Stimulated activated CD8-positive, alpha-beta memory T cell treated with anti-CD3 and anti-CD28 coated beads, Interleukin-7, amount 100 ng/mL, for 24 hours (primary cell): ENCODE measurements at places on chromosomes 12 and 14.

DNA sequence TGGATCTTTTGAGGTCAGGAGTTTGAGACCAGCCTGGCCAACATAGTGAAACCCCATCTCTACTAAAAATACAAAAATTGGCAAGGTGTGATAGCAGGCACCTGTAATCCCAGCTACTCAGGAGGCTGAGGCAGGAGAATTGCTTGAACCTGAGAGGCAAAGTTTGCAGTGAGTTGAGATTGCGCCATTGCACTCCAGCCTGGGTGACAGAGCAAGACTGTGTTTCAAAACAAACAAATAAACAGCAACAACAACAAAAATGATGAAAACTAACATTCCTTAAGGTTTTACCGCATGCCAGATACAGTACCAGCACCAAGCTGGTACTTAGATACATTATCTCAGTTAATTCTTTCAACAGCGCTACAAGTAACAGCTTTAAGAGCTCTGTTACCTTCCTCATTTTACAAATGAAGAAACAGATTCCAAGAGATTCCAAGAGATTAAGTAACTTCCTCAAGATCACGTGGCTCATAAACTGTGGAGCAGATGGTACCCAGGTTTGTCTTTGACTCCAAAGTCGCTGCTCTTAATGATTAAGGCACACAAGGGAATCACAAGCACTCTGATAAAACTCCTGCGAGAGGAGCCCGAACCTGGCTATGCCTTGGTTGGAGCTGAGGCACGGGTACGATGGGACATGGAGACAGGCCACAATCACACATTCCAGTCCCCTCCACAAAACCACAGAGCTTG is 17.7 kb upstream of the PLEK2 start:
- DNase-seq, result no peak

GRCh38 chr12:24822121-24822899 is 126.6 kb downstream of the BCAT1 start:
- DNase-seq, result no peak

DNA sequence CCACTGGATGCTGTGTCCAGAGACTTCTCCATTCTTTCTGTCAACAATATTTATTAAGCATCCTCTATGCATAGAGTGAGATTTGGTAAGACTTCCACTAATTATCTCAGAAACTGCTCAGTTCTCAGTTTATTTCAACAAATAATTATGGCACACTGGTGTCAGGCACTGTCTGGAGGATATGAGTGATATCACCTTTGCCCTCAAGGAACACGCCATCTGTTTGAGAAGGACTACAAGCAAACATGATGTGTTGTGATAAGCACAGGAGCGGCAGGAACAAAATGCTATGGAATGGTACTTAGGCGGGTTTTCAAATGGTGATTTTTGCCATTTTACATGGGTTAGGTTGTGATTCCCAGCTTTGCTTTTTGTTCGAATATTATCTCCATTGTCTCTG is 229.2 kb downstream of the DPF3 start:
- DNase-seq, result no peak

GRCh38 chr12:14394317-14395073 is 29.0 kb downstream of the ATF7IP start:
- no peak for DNase-seq

DNA sequence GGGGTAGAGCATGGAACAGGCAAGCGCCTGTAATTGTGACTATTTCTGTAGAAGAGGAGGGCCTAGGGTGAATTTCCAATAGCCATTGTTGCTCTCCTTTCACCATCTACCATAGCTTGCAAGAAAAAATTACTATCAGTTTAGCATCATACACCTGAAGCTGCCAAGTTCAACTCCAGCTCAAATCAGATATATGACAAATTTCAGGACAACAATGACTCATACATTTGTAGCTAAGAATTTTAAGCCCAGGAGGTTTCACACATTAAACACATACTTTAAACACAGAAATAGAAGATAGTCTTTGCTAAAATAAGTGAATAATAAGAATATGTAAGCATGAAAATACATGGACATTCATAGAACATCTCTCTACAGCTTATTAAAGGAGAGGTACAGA is 17.6 kb upstream of the G2E3 start:
- DNase-seq, result no peak

DNA sequence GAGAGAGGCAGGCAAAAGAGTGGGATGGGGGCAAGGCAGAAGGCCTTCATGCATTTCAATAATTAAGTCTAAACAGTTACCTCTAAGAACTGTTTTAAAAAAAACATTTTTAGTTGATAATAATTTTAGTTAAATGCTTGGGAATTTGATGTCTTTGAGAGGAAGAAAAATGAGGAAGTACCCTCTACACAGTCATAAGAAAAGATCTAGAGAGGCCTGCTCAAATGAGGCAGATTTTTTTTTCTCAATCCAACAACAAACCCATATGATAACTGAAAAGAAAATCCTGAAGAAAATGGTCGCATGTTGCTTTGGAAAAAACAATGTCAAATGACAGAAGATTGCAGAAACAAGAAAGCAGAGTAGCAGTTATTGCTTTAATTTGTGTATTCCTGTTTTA is 25.6 kb downstream of the SINHCAF start:
- no peak for DNase-seq

DNA sequence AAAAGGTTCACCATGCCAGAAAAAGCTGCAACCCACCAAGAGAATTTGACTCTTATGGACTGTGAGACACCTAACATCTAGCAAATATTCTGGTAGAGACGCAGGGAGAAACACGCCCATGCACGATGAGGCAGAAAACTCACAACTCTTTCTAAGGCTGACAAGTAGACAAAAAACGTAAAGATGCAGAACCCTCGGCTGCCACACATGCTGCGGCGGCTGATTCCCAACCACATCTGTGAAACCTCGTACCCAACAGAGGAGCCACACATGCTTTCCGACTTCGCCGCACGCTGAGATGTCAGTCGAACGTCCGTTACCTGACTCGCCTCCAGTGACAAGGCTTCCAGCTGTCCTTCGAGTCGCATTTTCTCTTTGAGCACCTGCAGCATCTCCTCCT is 21.8 kb downstream of the GOLGA3 start:
- DNase-seq, result no peak

- no peak for DNase-seq
Measured at GRCh38 chr12:88325076-88325815, 183.1 kb downstream of the TMTC3 start.

DNA sequence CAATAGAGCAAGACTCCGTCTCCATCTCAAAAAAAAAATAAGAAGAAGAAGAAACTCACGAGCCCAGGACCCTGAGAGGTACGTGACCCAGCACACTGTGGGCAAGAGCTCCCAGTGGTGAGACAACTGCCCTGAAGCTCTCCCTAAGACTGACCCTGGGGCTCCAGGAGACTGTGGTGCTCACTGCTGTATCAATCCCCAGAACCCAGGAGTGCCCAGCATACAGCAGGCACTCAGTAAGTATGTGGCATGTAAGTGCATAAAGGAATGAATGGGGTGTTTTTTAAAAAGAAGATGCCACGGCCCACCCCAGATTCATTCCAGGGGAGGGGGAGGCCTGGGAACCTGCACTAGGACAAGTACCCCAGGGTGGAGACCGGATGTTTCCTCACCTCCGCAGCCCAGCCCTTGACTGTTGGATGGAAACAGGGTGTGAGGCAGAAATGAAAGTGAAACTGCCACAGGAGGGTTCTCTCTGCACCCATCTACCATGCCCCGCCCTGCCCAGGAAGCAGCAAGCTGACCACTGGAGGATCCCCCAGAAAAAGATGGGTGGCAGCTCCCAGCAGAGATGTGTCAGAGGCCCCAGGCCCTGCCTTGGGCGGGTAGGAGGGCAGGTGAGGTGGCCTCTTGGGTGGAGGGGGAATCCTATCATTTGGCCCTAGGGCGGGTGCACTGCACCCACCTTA is 12.2 kb downstream of the ITPK1 start:
- DNase-seq, result no peak

GRCh38 chr12:101430456-101430855 is 22.9 kb upstream of the ARL1 start:
- no peak for DNase-seq

GRCh38 chr12:304805-305204 is 42.2 kb upstream of the SLC6A13 start:
- DNase-seq, result no peak

GRCh38 chr14:72024043-72024407 is 91.8 kb downstream of the RGS6 start:
- DNase-seq, result peak; percentile 16
